Right hindlimb (tissue), 1 donor: ENCODE measurements at places on chromosomes 5 and 9.

GRCh38 chr5:172875505-172876279 is 41.6 kb downstream of the ERGIC1 start:
- DNase-seq, result no peak

DNA sequence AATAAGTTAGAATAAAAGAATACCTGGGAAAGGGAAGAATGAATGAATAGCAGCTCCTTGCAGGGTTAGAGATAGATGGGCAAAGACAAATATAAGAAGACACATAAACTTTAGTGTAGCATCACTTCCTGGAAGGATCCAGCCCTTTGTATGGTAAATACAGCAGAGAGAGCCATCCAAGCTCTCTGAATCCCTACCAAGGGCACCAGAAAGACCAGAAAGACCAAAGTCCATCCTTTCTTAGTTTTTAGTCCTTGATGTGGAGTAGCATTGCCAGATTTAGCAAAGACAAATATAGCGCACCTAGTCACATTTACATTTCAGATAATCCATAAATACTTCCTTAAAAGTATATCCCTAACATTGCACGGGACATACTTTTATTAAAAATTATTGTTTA is 56.1 kb upstream of the C9orf72 start:
- DNase-seq, result no peak

- DNase-seq, result peak; percentile 67
These were observed 2.1 kb downstream of the ZNF608 start for GRCh38 chr5:124744170-124744971.

- no peak for DNase-seq
These were observed 14.0 kb upstream of the LOX start for GRCh38 chr5:122091936-122092600.

DNA sequence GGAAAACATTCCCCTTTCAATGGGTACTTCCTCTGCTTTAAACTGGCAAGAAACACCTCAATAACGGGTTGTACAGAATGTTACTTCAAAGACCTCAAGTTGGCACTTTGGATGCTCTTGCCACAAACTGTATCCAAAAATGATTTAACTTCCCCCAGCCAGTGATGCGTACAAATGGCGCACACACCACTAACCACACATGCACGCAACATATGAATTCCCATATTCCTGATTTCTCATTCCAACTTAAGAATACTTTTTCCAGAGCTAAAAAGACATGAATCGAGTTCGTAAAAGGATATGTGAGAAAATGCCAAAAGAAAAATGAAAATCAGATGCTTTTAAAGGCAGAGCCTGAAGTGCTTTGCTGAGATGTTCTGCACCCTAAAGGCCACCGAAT is 388.0 kb upstream of the PIK3R1 start:
- DNase-seq, result peak; percentile 35

- DNase-seq, result no peak
These were observed 322.1 kb downstream of the OSTF1 start for GRCh38 chr9:75410405-75410804.

DNA sequence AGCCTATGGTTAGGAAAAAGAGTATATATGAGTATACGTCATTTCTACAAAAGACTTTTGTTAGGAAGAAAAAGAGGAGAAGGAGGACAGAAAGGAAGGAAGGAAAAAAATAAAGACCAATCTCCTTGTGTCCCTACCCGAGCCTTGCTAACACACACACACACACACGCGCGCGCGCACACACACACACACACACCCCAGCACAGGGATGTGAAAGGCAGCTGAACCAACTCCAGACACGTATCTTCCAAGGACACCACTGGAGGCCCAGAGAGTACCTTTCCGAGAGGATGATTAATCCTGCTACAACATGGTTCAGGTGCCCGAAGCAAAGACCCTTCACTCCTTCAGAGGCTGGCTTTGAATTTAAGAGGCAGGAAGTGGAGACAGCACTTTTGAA is 56.9 kb upstream of the GALNT10 start:
- no peak for DNase-seq

DNA sequence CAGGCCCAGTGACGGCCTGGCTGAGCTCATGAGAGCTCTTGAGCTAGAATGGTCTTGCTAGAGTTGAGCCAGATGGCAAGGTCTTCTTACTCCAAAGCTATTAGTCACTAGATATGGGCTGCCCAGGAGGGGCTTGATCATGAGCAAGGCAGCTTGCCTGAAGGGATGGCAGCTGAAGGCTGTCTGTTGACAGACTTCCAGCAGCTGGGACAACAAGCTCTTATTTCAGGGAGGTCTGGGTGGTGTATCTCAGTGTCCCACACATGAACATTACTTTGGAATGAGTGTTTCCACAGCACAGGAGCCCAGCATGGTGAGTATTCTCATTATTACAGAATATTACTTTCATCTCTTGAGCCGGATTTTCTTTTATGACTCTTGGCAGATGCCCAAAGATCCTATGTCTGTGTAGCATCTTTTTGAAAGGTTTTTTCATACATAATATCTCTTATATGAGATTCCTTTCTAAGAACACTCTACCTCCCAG is 414.1 kb downstream of the ARHGEF28 start:
- DNase-seq, result peak; percentile 75

DNA sequence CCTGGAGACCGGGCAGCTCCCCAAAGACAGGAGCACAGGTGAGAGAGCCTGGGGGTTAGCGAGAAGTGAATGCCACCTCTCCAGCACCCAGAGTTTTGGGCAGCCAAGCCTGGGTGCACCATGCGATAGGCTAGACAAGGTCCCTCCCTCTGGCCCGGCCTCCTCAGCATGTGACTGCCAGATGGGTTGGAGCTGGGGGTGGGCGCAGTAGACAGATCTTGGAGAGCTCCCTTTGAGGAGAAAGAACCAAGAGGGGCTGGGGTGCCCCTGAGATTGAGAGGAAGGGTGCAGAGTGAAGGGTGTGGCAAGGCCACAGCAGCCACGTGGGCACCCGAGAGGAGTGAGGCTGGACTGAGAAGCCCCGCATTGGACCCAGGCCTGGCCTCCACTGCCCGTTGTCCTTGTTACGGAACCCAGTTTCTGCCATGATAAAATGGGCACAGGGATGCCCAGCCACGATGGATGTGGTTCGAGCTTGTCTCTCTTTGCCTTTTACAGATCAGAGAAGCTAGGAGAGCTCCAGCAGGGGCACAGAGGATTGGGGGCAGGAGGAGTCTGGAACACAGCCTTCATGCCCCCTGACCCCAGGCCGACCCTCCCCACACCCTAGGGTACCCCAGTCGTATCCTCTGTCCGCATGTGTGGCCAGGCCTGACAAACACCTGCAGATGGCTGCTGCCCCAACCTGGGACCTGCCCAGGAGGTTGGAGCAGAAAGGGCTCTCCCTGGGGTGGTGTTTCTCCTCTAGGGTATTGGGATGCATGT is 1.4 kb downstream of the TMEM141 start:
- peak; percentile 34 for DNase-seq

GRCh38 chr5:80414113-80414512 is 6.2 kb downstream of the ZFYVE16 start:
- no peak for DNase-seq

DNA sequence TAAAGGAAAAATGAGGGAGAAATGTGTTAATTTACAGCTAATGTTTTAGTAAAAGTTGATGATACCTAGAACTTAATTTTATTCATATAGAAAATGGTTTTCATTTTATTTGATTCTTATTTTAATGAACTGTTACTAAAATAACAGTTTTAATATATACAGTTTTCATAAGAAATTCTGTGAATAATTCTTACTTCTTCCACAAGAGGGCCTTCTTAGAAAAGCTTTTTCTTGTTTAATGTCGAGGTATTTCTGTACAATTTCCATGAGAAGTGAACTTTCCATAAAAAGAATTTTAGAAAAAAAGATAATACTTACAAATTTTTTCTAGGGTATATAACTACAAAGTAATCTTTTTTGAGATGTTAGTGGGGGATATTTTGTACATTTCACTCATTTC is 73.9 kb downstream of the KLF9 start:
- no peak for DNase-seq

GRCh38 chr9:128416432-128417019 is 4.1 kb upstream of the CERCAM start:
- DNase-seq, result no peak

- DNase-seq, result no peak
These were observed 13.4 kb upstream of the CPLX2 start for GRCh38 chr5:175857986-175858385.

- no peak for DNase-seq
These were observed 45.3 kb downstream of the COL5A1 start for GRCh38 chr9:134686896-134687295.

GRCh38 chr5:74664551-74664950 is 20.5 kb upstream of the HEXB start:
- DNase-seq, result no peak

DNA sequence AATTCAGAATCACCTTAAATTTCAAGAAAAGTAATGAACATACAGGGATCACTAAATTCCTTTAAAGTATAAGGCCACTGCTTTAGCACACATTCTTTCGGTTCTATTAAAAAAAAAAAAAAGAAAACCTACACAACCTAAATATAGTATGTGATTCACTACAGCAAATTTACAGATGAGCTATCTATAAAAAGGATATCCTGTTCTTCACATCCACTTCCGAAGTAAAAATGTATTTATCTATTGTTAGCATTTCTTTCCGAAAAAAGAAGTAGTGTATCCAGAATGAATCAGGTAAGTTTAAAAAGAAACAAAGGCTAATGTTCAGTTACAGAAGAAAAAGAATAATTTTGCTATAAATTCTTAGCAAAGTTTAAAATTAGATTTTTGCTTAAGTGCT is 70.2 kb downstream of the ECPAS start:
- no peak for DNase-seq

DNA sequence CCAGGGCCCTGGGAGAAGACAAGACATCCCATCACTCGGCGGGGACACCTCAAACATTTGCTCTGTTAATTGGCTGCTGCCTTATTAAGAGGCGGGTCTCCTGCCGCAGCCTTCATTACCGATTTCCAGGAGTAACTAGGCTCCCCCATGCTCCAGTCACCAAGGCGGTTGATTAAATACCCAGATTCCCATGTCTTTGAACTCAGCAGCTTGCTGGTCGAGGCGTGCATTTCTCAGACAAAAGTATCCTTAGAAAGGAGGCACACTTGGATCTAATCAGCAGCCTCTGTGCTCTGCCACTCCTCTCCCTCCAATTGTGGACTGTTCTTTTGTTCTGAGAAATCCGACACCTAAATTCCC is 228.8 kb downstream of the FSTL4 start:
- DNase-seq, result no peak

DNA sequence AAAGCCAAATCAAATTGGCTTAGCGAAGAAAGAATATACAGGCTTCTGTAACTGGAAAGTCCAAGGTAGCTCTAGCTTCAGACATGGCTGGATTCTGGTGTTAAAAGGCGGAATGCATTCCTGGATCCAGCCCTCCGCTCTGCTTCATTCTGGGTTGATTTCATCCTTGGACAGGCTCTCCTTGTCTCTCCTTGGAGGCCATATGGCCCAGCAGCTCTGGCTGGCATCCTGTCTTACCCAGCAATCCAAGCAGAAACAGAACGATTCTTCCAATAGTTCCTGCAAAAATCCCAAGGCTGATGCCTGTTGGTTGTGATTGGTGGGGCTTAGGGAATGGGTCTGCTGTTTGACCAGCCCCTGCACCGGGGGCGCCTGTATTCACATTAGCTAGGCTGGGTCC is 37.0 kb upstream of the SAP30L start:
- DNase-seq, result no peak
